CD4-positive, CD25-positive, alpha-beta regulatory T cell (primary cell): ENCODE measurements at places on chromosomes 1 and 21.

DNA sequence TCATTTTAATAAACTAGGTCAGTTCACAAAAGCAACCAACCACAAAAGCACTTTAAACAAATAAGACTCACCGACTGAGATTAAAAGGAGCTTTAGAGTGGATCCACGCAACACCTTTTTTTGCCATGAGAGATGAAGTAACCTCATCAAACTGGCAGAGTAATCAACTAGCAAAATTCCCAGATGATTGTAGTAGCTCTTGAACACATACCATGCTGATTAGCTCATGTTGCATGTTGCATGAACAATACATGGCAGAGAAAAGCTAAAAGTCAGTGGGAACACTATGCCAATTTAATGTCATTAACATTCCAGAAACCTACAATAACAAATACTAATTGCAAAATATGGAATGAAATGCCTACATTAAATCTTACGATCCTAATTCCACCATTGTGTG lies 4.1 kb downstream of the WARS2 start:
- no peak overlapping the region for H3K4me3 ChIP-seq
- H3K4me1 ChIP-seq: peaks cover 17% of the 10 kb centered on the region
- H3K27me3 ChIP-seq: no peaks in the 10 kb centered on the region
- H3K27ac ChIP-seq: no peak overlapping the region
- no peaks in the 10 kb centered on the region for H3K36me3 ChIP-seq

DNA sequence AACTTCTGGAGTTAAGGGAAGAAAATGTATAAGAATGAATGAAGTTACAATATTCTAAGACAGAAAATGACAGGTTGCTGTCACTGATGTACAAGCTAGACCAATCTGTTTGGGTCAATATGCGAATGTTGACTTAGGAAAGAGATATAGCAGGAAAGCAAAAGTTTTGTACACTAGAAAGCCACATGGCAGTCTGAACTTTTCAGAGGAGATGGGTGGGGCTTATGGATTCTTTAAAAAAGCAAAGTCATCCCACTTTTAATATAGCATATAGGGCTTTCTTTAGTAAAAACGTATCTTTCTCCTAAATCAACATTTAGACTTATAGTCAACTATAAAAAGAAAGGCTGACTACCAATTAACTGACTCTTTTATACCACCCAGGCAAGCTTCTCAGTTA lies 381.2 kb downstream of the PTPRC start:
- DNase-seq: no peak
- no peaks in the 10 kb centered on the region for H3K4me1 ChIP-seq
- no peak overlapping the region for H3K27ac ChIP-seq
- H3K27me3 ChIP-seq: no peaks in the 10 kb centered on the region
- H3K4me3 ChIP-seq: no peak overlapping the region
- H3K36me3 ChIP-seq: no peaks in the 10 kb centered on the region

GRCh38 chr1:147612366-147612765 lies 58.0 kb downstream of the ACP6 start:
- H3K4me1 ChIP-seq: no peaks in the 10 kb centered on the region
- no peak for DNase-seq
- H3K27ac ChIP-seq: no peak overlapping the region
- peaks cover 37% of the 10 kb centered on the region for H3K36me3 ChIP-seq

DNA sequence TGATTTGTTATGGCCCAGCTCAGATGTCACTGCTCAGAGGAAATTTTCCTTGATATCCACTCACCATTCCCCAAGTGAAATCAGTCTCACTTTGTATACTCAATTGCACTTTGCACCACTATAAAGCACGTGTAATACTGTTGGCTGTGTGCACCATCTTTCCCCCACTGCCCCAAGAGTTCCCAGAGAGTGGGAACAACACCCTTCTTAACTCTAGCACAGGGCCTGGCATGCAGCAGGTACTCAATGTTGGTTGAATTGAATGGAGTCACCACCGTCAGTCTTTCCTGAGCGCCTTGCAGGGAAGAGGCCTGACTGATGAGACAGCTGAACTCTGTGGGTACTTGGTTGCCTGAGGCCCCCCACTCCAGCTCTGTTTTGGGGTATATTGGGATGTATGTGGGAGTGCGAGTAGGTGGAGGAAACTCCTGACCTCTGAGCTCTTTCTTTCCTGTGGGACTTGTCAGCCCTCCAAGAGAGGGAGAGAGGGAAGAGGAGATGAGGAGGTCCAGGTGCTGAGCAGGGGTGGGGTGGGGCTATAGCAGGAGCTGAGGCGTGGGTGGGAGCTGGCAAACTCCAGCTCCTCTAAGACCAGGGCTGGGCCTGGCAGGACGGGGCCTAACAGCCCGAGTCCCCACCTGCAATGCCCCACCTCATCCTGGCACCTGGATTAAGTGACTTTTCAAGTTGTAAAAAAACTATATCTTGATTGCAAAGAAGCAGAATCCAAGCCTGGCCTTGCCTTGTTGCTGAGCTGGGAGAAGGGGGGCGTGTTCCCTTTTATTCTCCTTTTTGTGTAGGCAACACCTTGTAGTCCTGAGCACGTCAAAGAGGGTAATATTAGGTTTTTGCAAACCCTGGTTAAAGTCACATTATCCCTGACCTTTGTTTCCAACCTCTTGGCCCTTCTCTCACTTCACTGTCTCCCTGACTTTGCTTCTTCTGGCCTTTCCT lies 19.4 kb upstream of the WASF2 start:
- no peaks in the 10 kb centered on the region for H3K4me1 ChIP-seq
- H3K4me3 ChIP-seq: no peak overlapping the region
- DNase-seq: no peak
- H3K27me3 ChIP-seq: no peaks in the 10 kb centered on the region
- no peak overlapping the region for H3K27ac ChIP-seq

DNA sequence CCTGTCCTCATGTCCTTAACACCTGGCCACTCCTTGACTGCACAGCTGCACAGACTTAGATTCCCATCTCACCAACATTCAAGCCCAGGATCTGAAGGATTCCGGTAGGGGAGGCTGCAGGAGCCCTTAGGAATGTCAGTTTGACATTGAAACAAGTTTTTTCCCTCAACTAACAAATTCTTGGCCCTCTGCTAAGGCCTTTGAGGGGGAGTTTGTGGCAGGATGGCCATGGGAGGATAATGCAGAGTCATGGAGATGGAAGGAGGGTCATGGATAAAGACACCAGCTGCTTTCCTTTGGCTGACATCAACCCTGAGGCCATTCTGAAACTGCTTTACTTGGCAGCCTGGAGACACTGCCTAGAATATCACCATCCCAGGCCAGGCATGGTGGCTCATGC lies 63.4 kb upstream of the PPP2R5A start:
- DNase-seq: no peak
- H3K4me3 ChIP-seq: no peak overlapping the region
- H3K27ac ChIP-seq: no peak overlapping the region
- peaks cover 6% of the 10 kb centered on the region for H3K4me1 ChIP-seq
- H3K27me3 ChIP-seq: no peaks in the 10 kb centered on the region
